Right ventricle myocardium inferior (tissue), 1 donor: ENCODE measurements at places on chromosomes 7 and 10. TPM values are rescaled to one million over a fixed set of nuclear protein-coding genes. Genes with fewer than 3 reads are reported as not detected.
A peak's percentile ranks its signal among the peaks of the same experiment; 100 is the strongest.

Gene GPR15LG
- total RNA-seq, result not detected

GRCh38 chr7:77651575-77652162, 44.6 kb upstream of the RSBN1L start:
- no peak for DNase-seq

DNA sequence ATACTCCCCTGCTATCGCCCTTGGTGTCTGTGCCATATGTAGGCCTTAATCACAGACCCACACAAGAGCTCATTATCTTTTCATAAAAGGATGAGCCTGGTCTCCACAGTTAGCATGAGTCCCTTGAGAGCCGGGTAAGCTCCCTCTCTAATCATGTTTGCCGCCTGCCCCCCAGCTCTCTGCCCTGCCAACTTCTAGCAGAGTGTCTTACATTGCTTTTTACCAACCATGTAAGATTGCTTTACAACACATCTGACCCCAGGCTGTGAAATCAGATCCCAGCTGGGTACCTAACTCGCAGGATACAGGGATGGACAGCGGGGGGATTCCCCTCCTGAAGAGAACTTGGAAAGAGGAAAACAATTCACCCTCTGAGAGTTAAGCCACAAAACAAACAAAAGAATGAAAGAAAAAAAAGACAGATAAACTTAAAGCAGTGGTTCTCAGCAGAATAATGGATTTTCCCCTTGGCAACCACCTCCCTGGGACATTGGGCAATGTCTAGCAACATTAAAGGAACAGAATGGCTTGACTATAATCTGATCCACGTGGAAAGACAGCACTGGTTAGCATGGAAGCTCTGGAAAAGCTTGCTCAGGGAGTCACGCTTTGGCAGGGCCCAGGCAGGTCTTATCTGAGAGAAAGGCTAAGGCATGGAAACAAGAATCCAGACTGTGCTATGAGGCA, 39.4 kb upstream of the ATOH7 start:
- no peak for DNase-seq

DNA sequence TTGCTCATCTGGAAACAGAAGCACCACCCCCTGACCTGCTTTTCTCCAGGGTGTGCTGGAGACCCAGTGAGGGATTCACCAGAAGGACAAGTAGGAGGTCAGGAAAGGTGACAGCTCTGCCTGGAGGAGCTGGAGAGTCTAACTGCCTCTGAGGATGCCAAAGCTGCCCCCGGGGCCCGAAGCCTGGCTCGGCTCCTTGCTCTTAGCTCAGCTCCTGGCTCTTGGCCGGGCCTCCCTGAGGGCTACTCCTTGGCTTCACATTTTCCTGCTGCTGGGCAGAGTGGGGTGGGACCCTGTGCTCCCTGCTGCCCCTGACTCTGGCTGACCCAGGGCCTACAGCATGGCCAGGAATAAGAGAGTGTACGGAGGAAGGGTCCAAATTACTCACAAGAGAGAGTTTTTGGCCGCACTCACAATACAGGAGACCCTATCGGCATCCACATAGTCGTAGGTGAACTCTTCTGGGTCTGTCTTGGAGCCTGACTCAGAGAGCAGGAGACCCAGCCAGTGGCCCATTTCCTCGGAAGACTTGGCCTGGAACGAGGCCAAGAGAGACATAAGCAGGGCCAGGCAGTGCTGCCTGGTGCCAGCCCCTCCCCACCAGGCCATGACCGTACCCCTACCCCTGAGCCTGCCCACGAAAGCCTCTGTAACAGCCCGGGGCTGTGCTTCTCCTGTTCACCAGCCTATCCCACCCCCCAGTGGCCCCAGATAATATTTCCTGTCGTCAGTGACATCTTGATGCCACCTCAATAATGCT, 63.1 kb downstream of the VWA2 start:
- DNase-seq, result peak; percentile 75

DNA sequence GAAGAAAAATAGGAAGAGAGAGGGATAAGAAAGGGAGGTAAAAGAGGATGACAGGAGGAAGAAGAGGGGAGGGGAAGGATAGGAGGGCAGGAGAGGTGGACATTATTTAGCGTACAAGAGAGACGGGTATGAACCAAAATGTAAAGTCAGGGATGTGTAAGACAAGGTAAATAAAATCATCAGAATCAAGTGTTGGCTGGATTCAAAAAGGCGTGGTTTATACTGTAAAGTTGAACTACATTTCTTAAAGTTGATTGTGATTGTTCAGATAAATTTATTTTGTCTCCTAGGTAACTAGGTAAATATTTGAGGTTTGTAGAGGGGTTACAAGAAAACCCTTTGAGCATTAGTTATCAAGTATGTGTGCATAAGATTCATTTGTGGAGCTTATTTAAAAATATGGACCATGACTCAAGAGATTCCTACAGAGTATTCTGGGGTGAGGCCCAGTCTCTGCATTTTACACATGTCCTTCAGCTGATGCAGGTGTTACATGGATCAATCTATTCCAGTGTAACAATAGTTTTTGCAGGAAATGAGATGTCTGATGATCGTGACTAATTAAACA, 512.1 kb upstream of the MBL2 start:
- no peak for DNase-seq

DNA sequence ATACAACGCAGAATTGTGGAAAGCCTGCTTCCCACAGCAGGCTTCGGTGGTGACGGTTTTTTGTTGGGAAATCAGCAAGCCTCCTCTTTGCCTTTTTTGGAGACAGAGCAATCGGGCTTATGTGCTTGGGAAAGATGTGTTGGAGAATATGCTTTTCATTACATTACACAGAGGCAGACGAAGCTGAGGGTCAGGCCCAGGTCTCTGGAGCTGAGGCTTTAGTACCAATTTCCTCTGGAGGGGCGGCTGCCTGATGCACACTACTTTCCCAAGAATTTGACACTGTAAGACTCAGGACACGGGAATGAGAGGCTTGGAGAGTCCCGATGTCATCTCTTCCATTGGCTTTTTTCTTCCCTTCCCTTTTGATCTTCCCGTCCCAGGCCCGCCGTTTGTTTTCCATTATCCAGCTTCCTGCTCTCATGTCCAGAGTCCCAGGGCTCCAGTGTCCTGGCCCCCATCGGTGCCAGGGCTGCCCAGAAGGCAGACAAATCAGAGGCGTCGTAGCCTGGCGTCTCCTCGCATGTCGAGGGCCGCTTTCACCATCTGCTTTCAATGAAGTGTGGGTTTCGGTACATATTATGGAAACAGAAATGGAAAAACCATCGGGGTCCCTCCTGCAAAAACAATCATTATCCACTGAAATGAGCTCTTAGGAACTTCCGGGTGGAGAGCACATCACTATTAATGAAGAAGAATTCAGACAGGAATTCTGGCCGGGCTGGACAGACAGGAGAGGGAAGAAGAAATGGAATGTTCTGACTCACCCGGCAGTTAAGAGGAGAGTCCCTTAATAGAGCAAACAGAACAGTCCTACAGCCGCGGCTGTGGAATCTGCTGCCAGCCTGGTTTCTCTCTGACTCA, 123.0 kb upstream of the JCAD start:
- no peak for DNase-seq
